SIG-M5 (cell line): ENCODE measurements at places on chromosomes 11 and 22.

DNA sequence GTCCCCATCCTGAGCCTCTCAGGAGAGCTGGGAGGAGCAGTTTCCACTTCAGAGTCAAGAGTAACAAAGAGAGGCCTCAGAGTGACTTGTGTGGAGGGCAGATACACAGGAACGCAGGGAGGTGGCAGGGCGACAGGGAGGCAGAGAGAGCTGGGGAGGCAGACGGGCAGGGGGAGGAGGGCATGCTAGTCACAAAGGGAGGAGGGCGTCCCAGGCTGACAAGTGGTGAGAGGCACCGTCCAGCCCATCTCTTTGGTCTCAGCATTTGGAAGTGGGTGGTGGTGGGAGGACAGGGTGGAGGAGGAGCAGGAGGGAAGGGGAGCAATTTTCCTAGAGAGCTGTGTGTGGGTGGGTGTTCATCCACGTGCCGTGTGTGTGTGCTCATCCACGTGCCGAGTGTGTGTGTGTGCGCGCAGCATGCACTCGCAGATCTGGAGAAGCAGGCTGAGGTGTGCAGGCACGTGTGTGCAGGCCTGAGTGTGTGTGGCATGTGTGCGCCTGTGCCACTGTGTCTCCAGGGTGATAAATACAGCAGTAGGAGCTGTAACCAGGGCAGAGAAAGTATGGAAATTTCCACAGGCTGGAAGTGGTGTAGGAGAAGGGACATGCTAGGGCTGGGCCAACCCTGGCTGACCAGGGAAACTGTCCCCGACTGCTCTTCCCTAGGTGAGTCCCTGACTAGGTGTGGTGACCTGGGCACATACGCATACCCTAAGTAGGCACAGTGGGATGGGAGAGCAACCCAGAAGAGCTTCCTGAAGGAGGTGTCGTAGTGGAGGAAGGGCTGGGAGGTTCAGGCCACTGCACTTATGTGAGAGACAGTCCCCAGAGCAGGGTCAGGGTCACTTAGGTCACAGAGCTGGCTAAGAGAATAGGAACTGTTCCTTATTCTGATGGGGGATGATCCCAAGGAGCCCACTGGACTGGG lies 7.3 kb upstream of the PDE2A start:
- no peak for DNase-seq

DNA sequence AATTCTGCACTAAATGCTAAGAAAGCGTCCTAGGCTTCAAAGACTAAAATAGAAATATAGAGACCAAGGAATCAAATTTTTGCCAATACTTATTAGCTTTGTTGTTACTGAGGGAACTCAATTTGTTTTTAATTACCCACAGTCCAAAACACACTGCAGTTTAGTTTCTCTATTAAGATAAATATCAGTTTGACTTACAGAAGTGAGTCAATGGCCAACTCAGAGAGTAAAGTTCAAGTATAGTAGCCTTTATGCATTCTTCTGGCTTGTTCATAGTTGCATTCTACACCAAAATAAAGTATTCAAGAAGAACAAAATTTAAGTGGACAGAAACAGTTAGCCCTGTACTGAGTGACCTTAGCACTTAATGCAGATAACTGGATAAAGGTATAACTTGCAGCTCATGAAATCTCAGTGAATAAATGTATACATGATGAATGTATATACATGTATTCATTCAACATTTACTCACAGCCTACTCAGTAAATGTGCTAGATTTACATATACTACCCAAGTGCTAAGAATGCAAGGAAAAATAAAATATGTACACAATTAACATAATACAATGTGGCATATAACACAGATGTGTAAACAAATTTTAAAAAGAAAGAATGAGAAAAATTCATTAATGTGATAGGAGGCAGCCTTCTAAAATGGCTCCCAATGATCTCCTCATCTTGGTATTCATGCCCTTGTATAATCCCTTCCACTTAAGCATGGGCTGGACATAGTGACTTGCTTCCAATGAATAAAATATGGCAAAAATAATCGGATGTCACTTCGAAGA lies 9.7 kb upstream of the RNF141 start:
- DNase-seq: no peak

GRCh38 chr11:9613830-9614762 lies 40.6 kb downstream of the WEE1 start:
- DNase-seq: no peak

DNA sequence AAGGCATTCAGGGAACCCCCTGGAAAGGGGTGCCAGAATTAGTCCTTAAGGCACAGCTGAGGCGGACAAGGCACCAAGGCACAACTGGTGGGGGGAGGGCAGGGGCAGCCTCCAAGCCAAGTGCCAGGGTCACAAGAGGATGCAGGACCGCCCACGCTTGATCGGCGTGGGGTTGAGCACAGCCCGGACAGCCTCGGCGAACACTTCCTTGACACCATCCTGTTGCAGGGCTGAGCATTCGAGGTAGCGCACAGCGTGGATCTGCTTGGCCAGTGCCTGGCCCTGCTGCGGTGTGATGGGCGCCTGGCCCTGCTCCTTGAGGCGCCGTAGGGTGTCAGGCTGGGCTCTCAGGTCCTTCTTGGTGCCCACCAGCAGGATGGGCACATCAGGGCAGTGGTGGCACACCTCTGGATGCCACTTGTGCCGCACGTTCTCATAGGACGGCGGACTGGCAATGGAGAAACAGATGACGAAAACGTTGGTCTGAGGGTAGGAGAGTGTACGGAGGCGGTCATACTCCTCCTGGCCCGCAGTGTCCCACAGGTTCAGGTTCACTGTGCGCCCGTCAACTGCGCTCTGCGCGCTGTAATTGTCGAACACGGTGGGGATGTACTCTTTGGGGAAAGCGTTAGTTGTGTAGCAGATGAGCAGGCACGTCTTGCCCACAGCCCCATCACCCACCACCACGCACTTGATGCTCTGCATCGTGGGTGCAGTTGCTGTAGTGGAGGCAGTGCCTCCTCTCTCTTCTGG lies 13.1 kb downstream of the RHOG start:
- no peak for DNase-seq

- no peak for DNase-seq
Observed at GRCh38 chr11:119935349-119935925, 202.5 kb downstream of the TRIM29 start.

DNA sequence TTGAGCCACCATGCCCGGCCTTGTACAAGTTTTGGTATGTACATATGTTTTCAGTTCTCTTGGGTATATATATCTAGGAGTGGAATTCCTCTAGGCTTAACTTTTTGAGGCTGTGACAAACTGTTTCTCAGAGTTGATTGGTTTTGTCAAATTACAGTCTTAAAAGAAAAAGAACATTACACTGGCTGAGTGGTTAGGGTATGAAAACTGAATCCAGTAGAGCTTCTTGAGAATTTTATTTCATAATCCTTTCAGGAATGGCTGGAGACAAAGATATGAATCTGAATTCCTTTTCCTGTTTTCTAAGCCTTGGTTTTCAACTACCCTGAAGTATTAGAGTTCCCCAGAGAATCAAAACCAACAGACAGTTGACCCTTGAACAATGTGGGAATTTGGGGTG lies 6.5 kb downstream of the METTL15 start:
- DNase-seq: no peak

GRCh38 chr11:10931761-10932670 lies 74.2 kb upstream of the ZBED5 start:
- no peak for DNase-seq
